ENCODE measurements at places on chromosomes 3 and 15.

- DNase-seq: peak; percentile 97
Observed at GRCh38 chr15:90233387-90234095, at the start of gene CIB1. TSS of gene CIB1 (minus strand) at chr15:90233941. CDS start at chr15:90233885, 56 bp downstream.

DNA sequence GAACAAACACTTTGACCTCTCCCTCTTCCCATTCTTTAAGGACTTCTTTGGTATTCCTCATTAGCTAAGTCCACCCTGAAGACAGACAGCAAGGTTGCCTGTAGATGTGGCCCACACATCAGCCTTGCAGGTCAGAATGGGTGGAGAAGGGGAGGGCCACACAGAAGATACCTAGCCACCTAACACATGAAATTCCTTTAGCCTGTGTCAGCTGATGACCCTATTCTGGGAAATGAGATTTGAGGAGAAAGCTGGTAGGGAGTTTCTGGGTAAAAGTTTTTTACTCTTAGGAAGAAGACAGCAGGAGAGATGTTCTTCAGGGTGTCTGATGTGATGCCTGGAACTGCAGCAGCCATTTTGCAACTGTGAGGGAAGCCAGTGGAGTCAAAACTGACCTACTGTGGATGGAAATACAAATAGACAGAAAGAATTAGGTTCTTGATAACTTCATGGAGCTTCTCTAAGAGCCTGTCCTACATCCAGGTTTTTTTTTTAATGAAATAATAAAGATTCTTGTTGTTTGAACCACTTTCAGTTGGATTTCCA, 17.8 kb upstream of the SMAD6 start:
- DNase-seq: no peak

DNA sequence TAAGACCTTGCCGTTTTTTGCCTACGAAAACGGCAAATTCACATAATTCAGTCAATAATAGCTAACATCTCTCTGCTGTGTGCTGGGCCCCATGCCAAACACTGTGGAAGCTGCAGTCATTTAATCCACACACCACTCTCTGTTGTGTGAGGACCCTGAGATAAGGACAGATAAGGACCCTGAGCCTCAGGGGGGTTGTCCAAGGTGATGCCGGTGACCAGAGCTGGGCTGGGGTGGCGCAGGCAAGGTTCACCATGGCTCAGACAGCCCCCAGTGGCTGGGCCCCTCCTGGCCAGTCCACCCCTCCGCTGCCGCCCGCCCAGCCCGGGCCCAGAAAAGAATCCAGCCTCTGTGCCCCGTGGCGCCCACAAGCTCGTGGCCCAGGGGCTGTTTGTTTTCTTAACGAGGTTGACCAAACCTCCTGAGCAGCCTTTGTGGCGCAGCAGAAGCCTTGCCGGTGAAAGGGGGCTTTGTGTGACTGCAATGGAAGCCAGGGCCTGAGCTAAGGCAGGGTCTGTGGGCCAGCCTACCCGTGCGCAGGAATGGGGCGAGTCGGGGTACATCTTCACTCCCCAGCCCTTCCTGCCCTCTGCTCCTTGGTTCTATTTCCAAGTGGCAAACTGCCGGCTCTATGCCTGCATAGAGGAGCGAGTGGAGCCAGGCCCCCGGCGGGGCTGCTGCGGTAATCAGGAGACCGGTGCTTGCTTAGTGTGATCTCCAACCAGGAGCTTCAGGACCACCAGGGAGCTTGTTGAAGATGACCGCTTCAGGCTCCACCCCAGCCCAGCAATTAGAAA, 4.4 kb upstream of the SNX22 start:
- no peak for DNase-seq

DNA sequence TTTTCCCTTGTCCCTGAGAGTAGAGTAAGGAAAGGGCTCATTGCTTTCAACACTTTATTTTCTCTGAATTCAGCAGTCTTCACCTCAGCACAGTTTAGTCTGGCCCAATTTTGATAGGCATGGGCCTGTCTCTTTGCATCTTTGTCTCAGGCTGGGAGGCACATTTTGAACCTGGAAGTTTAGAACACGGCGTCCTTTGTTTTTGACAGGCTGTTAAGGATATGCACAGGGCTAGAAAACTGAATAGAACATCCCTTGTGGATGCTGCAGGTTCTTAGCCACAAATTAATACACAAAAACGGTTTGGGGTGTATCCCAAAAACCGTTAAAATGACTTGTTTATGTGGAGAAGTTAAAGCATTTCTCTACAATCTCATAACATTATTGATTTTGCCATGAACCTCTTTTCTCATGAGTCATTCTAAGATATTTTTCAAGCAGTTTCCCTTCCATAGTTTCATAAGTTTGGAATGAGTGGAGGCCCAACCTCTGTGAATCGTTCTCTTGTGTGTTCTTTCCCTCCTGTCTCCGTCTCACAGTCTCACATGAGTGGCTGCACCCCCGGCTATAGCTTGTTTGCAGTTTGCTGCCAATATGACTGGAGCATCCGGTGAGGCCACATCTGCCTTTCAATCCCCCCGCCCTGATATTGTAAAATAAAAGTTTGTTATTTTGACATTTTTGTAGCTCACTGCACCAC, 192.9 kb upstream of the EIF1B start:
- no peak for DNase-seq

DNA sequence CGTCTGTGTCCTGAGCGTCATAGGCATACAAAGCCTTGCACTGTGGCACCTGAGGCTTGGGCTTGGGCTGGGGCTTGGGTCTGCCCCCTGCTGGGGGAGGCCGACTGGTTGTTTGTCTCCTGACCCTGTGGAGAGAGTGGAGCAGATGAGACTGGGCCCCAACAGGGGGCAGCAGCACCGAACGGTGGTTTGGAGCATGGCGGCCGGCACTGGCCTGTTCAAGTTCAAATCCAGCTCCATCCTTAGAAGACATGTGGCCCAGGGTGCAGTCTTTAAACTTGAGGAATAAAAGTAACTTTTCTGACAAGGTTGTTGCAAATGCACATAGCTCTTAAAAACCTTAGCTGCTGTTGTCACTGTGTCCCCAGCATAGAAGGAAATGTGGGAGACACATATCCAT, 33.3 kb downstream of the CCNB2 start:
- DNase-seq: no peak

GRCh38 chr15:74027688-74028087, 33.2 kb downstream of the PML start:
- no peak for DNase-seq

GRCh38 chr3:28326458-28326926, 22.0 kb upstream of the ZCWPW2 start:
- no peak for DNase-seq

GRCh38 chr3:31103623-31104180, 209.2 kb upstream of the GADL1 start:
- no peak for DNase-seq

DNA sequence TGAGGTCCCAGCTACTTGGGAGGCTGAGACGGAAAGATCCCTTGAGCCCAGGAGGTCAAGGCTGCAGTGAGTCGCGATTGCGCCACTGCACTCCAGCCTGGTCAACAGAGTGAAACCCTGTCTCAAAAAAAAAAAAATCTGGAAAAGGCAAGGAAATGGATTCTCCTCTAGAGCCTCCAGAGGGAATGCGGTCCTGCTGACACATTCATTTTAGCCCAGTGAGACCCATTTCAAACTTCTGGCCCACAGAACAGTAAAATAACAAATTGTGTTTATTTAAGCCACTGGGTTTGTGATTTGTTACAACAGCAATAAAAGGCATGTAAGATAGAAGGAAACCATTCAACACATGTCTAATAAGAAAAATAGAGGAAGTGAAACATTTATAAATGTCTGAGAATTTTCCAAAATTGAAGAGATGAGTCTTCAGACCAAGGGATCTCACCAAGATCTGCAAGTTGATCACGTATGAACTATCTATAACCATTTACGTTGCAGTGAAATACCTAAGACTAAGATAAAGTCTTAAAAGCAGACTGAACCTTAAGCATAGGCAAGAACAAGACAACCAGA, at the start of gene HTR3E:
Gene HTR3E (plus strand): TSS at position 254 of the 573 bp plus-strand sequence. CDS start 466 bp downstream, outside the sequence.
- no peak for DNase-seq

DNA sequence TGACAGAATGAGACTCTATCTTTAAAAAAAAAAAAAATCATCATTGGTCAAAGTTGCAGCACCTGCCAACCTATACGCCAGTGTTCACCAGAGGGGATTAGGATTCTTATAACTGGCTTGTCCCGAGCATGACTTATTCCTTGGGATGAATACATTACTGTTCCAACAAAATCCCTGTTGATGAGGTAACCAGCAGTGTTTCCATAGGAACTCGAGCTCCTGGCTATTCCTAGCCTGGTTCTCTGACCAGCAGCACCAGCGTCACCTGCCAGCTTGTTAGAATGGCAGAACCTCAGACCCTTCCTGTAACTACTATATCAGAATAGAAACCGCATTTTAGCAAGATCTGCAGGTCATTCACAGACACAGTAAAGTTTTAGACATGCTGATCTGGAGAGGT, 364.4 kb downstream of the PTPRG start:
- no peak for DNase-seq

DNA sequence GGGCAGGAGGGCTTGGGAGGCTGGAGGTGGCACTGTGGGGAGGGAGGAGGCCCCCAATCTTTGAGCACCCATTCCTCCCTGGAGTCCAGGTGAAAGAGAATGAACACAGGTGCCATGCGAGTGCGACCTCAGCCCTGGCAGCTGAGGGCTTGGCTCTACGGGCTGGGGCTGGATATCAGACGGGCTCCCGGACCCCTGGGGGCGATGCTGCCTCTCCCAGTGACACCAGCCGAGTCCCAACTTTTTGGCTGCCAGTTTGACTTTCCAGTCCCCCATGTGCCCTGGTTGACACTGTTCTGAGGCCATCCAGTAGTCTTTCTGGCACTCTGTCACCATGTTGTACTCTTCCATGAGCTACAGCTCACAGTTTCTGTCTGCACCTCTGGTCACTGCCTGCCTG, 1.2 kb downstream of the VILL start:
- DNase-seq: no peak

GRCh38 chr3:183779896-183780465, 45.4 kb downstream of the MAP6D1 start:
- no peak for DNase-seq

DNA sequence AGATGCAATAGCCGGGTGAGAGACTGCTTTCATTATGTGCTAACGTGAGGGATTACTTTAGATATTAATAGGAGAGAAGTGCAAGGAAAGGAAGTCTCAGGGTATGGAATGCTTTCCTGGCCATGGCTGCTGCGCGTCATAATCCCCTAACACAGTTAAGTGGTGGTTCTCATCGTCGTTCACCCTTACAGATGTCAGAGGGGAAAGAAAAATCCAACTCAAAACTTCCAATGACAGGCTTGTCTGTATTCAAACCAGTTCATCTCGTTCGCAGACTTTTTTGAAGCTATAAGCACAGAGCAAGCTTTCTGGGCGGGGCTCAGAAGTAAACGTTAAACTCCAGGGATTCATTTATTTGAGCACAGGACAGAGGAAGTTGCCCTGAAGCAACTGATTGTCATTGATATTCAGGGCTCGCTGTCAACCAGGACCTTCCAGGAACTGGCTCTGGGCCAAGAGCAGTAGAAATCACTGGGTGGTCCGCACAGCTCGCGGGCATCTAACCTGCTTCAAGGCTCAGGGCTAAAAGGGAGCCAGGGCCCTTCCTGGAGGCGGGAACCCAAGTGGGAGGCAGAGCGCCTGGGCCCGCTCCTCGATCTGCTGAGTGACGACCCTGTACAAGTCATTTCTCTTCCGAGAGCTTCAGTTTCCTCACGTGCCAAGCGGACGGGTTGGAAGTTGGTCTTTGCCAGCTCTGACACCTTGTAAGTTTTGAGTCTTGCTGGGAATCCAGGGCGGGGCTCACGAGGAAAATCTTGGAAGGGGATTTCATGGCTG, 1.1 kb upstream of the LPP start:
- DNase-seq: peak; percentile 63

DNA sequence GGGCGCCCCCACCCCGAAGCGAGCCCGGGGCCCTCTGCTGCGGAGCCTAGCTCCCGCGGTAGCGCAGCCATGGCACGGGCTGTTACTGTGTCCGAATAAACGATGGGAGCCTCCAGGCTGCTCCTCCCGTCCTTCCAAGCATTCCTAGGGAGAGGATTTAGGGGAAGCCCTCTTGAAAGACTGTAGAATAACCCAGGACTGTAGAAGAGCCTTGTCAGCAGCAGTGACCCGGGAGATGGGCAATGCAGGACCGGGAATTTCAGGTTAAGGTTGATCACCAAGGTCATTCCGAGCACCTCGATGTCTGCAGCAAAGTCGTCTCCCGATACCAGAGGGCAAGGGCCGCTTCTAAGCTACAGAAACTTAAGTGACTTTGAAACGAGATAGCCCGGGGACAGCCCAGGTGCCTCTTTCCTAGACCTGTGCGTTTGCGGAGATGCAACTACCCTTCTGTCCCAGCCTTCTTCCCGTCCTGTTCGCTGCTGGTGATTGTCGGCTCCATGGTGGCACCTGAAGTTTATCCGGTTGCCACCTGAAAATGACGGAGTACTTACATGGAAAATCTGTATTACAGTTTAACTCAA, 753 bp upstream of the MYO5A start:
- peak; percentile 48 for DNase-seq

- no peak for DNase-seq
Observed at GRCh38 chr15:73818308-73818985, 54.9 kb upstream of the TBC1D21 start.

- no peak for DNase-seq
Observed at GRCh38 chr3:155657161-155657560, 87.7 kb downstream of the PLCH1 start.

DNA sequence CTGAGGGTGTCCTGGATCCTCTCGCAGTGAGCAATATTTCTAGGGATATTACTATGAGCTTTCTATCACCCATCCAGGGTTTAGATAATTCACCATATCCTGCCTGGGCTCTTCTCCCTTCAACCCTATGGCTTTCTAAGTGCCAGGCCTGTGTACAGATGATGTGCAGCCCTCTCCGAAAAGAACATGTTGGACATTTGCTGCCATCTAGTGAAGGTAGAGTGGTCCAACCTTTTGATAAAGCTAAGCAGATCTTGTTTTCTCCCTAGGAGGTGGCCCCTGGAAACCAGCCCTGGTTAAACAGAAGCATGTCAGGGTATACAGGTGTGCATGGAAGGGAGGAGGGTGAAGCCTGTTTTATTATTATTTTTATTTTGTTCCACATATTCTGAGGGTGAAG, 27.9 kb upstream of the SCN10A start:
- no peak for DNase-seq

DNA sequence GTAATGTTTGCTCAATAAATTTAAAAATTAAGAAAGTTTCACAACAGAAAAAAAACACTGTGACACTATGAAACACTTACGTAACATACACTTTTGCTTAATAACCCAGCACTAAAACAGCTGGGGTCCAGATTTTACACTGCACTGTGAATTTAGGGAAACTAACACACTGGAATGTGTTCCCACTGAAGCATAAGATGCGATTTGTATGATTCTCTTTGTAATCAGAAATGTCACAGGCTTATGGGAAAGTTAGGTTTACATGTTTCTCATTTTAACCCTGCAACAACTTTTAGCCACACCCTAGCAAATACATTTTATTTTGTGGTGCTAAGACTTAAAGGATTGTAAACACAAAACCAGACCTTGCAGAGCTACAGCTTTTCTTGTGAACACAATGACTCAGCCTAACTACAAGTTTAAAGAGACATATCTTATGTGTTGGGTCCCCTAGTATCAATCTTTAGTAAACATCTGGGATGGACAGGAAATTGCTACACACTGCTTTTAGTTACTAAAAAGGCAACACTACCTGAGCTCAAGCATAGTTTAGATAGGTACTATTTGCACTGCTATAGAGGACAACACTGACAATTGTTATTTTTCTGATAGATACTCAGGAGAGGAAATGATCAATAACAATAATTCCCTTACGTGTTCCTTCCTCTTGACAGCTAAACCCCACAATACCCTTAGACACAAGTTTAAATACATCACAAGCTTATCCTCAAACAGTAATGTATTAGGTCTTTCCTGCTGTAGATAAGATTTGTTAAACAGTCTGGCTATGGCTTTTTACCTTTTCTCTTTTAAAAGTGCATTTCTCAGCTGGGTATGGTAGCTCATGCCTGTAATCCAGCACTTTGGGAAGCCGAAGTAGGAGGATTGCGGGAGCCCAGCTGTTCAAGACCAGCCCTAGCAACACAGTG, 3.8 kb downstream of the PLD1 start:
- no peak for DNase-seq

Measured in caudate nucleus (tissue), 63 donors.